CD4-positive, alpha-beta T cell treated with Interleukin-10 for 1 hour (primary cell): ENCODE measurements at places on chromosomes 4 and X.

GRCh38 chr4:12126474-12126873 lies 697.8 kb upstream of the HS3ST1 start:
- DNase-seq = no peak

GRCh38 chr4:108941904-108942430 lies 179.1 kb upstream of the ETNPPL start:
- DNase-seq = no peak

GRCh38 chrX:17824980-17825379 lies 36.1 kb downstream of the RAI2 start:
- DNase-seq = no peak

DNA sequence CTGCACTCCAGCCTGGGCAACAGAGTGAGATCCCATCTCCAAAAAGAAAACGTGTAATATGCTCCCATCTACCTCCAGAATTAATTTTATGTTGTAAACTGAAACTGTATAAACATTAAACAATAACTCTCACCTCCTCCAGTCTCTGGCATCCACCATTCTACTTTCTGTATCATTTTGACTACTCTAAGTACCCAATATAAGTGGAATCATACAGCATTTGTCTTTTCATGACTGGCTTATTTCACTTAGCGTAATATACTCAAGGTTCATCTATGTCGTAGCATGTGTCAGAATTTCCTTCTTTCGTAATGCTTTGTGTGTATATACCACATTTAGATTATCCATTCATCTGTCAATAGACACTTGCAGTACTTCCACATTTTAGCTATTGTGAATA lies 20.6 kb downstream of the F8 start:
- DNase-seq = no peak

GRCh38 chrX:79413963-79414362 lies 46.8 kb upstream of the ITM2A start:
- DNase-seq = no peak

DNA sequence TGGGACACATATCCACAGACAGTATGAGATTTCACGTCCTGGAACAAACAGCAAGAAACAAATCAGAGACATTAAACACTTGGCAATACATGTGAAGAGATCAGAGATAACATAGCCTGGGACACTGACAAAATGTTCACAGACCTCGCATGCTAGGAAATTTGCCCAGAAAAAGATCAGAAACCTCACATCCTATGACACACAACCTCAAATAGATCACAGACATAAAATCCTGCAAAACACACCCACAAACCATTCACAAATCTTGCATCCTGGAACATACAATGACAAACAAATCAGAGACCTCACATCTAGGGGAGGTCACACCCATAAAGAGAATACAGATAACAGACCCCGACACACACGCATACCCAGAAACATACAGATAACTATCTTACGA lies 18.0 kb downstream of the SUV39H1 start:
- peak; percentile 39 for DNase-seq

DNA sequence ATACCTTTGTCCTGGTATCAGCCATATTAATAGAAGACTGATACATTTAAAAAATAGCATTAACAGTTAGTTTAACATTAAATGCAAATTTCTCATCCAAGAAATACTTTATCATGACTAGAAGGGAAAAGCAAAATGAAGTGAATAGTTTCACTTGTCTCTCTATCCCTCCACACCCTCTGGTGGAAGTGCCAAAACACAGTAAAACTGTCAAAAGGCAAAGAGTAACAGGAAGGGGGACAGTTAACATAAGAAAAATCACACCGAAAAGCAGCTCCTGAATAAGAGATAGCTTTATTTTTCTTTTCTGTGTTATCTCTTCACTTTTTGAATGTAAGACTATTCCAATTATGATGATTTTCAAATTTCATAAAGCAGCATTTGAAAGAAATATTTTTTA lies 187.2 kb downstream of the FBXW7 start:
- DNase-seq = peak; percentile 38

GRCh38 chrX:68490644-68491043 lies 8.2 kb upstream of the YIPF6 start:
- DNase-seq = no peak

DNA sequence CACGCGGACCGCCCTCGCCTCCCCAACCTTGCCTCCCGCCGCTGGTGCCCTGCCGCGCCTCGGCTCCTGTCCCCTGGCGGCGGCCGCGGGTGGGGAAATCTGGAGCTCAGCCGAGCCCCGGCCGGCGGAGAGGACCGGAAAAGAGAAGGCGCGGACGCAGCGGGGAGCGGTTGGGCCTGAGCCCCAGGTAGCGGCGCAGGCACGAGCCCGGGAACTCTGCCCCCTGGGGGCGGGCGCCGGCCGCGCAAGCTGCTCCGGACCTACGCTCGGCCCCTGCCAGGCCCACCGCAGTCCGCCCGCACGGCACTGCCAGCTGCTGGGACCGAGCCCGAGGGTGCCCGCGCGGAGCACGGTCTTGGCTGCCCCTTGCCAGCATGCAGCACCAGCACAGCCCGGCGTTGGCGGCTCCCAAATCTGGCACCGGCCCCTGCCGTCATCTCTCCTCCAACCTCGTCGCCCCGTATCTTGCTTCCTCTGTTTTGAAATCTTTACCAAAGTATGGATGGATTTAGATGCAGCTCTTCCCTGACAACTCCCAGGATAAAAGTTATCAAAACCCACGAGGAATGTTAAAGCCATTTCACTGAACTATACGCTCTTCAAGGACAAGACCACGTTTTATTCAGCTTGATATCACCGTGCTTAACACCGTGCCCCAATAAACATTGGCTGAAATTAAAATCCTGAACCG lies at the start of gene PRSS12:
TSS of gene PRSS12 (minus strand) at position 161 of the 691 bp plus-strand sequence. CDS start 283 bp downstream, outside the sequence.
- DNase-seq = peak; percentile 50

- DNase-seq = no peak
Observed at GRCh38 chr4:89837993-89838390, 1.0 kb upstream of the SNCA start.

GRCh38 chr4:25283948-25284347 lies 28.6 kb upstream of the ZCCHC4 start:
- DNase-seq = no peak

DNA sequence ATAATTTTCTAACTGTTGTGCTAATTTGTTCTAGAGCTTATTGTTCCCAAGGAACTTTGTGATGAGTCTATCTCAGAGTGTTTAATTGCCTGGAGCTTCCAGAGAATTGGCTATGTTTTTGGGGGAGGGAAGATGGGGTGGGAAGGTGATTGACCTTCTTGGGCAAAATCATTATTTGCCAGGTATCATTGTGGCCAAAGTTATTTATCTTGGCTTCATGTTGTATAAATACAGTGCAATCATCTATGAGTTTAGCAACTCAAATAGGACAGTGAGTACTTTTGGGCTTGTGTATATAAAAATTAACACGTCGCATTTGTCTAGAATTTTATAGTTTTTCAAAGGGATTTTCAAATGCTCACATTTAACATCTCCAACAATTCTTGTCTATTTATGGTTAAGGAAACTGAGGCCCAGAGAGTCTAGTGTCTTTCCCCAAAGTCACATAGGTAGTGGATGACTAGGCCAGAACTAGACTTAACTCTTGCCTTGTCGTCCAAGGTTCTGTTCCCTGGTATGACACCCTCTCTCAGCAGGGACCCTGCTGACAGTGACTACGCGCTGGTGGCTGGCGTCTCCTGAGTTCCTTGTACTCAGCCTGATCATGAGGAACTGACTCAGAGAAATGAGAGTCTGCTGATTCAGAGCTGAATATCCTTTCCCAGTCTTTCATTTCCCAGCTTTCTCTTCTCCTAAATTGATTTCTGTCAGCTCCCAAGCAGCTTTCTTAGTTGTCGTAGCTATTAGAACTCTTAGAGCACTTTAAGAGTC lies 27.7 kb downstream of the FNIP2 start:
- no peak for DNase-seq

DNA sequence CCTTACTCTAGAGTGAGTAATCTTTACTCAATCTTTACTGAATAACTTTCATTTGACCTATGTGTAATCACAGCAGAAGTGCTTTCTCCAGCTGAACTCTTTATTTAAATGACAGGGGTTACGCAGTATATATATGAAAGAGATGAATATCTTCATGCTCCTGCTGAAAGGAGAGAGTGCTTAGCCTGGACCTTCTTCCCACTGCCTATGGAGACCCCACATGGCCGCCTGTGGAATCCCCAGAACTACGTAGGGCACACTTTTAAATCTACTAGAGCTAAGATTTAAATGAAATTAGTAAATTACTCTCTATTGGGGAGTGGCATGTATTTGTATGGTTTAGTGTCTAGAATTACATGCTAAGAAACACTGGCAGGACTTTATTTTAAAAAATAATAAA lies 391.2 kb downstream of the ANKRD50 start:
- DNase-seq = no peak

DNA sequence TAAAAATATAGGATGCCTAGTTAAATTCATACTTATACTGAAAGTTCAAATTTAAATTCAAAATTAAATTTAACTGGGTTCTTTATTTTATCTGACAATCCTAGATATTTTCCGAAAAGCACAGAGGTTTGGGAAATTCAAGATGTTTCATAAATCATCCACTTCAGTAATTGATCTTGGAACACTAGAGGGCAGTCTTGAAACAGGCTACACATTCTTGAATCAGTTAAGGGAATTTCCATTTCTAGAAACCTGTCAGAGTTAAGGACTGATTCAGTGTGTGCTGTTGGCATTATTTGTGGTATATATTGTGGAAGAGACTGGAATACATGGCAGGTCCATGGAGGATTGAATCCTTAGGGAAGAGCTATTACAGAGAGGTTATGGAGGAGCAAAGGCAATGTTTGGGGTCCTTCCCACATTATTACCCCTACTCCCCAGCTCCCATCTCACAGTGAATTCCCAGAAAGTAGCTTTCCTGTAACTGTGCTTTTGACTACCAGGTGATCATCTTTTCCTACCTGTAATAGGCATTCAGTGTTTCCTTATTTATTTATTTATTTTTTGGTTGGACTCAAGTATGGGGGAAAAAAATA lies 92.9 kb downstream of the EGF start:
- DNase-seq = peak; percentile 71
